ENCODE measurements at places on chromosomes 3 and 15.

- no peak for DNase-seq
Observed at GRCh38 chr3:14496351-14496750, 43.8 kb downstream of the GRIP2 start.

- no peak for DNase-seq
Observed at GRCh38 chr3:188869628-188870027, 302.1 kb upstream of the TPRG1 start.

GRCh38 chr15:63611177-63611576, 14.0 kb downstream of the FBXL22 start:
- DNase-seq, result no peak

- DNase-seq, result no peak
Observed at GRCh38 chr3:172905451-172905850, 154.9 kb downstream of the ECT2 start.

GRCh38 chr15:81407718-81408117, 33.7 kb upstream of the TMC3 start:
- DNase-seq, result no peak

- DNase-seq, result no peak
Observed at GRCh38 chr3:114175204-114175987, 3.5 kb downstream of the DRD3 start.

DNA sequence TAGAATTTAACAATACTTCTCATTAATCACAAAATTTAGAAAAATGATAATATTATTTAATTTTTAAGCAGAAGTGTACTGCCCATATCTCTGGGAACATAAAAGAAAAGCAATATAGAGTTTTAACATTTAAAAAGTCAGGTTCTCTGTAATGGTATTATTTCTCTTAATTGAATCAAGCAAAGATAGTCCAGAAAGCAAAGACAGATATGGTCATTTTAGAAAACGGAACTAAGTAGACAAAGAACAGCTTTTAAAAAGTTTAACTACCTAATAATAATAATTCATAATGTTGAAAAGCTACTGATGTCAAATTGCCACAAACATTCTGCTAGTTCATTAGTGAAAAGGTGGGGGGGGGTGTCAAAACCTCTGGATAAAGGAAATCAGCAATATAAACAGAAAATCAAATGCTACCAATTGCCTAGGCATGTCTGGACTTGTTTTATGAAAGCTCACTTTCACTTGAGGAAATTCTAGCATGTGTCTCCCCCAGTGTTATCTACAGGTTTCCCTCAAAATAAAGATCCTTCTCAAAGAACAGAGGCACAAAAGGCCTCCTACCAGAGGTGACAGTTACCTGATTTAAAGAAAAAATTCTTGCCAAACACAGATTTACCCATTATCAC, 1.7 kb downstream of the ZMAT3 start:
- DNase-seq, result no peak

GRCh38 chr15:72229076-72229946, 1.7 kb downstream of the PKM start:
- DNase-seq, result no peak

GRCh38 chr15:51846463-51847230, 17.2 kb downstream of the TMOD3 start:
- no peak for DNase-seq

GRCh38 chr3:78912259-78912658, 855.5 kb downstream of the ROBO1 start:
- no peak for DNase-seq

DNA sequence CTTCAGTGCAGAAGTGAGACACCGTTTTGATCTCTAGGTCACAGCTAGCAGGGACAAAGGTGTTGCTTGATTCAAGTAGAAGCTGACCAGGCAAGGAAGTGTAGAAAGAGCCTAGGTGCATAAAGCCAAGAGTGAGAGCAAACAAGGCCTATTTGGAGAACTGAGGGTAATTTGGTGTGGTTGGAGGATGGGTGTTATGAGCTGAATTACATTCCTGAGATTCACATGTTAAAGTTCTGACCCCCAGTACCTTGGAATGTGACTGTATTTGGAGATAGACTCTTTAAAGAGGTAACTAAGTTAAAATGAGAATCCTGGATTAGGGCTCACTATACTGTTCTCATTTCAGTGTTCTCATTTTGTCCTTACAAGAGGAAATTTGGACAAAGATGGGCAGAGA, 191.3 kb downstream of the ZMAT3 start:
- no peak for DNase-seq

DNA sequence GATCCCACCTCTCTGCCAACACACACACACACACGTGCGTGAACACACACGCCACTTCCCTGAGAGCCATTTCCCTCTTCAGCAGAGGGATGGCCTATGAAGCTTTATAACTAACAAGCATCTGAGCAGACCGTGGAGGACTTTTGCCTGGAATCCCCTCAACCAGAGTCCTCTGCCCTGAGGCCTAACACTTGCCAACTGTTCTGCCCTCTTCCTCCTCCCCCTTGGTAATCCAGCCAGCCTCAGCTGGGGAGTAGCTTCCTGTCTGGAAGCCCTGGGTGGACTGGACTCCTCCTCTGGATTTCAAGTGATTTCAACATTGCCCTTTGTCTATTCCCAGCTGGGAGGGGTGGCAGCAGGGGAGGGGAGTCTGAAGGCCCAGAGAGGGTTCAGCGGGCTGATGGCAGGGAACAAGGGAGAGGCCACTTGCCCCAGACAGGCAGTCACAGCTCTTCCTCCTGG, 68.4 kb upstream of the HACD2 start:
- no peak for DNase-seq

DNA sequence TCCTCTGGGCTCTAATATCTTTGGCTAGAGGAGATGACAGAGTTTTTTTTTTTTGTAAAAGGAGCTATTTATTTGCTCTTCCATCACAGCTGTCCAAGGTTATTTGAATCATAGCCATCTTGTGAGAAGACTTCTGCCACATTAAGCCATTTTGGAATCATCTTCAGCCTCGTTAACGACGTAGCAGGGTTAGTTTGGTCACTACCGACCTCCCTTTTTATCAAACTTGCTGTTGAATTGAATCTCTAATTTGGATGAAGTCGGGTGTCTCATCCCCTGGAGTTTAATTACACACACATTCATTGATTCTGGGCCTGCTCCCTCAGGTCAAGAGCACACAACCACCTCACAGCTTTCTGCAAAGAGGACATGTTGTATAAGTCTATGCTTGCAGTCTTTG, 238.7 kb downstream of the CPNE4 start:
- DNase-seq, result no peak

DNA sequence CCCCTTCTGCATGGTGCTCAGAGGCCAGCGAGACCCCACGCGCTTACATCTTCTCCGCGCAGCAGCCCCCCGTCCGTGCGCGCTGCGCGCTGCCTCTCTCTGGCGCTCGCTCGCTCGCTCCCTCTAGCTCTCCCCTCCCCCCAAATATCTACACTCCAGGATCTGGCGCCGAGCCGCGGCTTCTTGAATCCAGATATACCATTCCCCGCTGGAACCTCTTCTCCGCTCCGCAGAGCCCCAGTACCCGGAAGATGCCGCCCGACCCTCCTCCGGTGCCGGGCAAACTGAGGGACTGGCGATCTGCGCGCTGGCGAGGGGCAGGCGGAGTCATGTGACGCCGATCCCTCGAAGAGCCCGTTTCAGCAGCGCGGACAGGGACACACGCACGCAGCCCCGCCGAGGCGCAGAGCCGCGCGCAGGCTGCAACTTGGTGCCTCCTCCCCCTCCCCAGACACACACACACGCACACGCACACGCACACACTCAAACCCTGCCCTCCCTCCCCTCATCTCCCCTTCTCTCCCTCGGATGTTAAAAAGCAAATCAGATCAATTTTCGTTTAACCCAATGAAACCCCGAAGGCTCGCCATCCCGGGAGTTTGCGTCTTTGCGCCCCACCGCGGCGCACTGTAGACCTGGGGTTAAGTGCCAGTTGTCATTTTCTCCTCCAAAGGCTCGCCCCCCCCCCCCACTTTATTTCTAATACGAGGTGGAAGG, at the start of gene RASGRF1:
TSS of gene RASGRF1 (minus strand) at position 294 of the 717 bp plus-strand sequence. CDS start at position 12, 282 bp downstream.
- DNase-seq, result no peak

DNA sequence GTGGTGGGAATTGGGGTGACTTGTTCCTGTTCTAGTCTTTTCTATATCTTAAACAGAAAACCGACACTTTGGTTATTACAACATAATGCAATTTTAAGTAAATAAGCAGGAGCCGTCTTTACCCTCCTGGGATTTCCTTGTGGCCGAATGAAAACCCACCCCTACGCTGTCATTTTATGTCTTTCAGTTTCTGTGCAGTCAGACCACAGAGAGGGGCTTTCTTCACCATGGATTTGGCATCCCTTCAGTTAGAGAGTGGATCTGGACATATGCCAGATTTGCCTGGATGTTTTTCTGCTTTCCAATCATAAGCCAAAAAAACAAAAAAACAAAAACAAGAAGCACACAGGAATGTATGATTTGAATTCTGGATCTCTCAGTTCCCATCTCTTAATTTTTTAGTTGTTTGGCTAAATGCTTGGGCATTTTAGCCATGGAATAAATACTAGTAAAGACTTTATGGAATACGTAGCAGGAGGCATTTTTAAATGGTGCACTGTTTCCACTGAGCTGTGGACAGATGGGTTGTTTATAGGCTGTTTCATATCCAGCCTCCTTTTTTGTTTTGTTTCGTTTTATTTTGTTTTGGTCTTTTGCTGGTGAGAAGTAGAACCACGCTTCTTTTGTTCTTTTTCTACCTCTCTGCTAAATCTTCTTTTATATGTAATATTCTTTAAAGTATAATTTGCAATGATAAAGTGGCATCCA, 272.9 kb downstream of the FEZF2 start:
- no peak for DNase-seq

DNA sequence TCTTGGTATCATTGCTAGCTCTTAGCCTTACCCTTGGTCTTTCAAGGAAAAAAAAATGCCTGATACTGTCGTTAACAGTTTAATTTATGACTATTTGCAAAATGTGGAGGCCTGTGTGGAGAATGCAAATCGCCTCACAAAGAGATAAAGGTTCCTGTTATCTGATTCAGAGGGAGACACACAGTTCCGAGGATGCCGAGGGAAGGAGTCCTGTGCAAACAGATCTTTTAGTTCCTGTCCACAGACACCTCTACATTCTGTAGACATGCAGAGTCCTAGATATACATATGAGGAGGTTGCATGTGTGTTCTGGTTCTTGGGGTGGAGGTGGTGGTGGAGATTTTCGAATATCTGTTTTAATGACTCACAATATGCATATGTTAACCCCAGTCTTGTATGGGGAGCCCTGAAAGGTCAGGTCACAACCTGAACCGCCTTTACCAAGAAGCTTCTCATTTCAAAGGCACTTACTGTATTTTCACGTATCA, 5.7 kb downstream of the NR2F2 start:
- no peak for DNase-seq

DNA sequence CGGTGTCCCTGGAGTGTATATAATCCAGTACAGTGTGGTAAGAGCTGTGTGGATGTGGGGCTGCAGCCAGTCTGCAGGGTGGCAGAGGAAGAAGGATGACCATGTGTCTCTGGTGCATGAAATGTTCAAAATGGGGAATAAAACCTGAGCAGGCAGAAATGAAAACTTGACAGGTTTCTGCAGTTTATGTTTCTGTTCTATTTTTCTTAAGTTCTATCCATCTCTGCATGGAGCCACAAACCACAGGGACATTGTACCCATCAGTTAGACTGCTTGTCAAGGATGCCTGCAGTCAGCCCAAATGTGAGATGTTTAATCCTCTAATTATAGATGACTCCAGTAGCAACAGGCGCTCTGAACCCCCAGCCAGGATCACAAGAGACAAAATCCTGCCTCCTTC, 216.7 kb downstream of the IL20RB start:
- DNase-seq, result no peak

GRCh38 chr3:128385080-128385832, 81.4 kb downstream of the DNAJB8 start:
- no peak for DNase-seq

DNA sequence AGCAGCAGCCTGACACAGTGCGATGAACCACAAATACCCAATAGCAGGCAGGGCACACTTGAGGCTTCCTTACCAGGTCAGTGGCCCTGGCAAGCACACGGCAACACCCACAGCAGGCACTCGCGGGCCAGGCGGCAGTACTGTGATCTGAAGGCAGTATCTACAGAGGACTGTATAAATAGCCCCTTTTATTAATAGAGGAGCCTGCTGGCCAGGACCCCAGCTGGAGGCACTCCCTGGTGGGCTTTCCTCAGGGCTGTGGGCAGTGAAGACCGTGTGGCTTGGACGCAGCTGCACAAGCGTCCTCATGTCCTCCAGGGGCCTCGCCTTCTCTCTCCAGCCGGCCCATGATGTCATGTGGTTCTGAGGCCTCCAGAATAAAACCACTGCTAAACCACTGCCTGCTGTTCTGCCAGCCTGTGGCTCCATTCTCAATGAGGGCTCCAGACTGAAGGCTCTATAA, 44.1 kb downstream of the LRIG1 start:
- DNase-seq, result no peak

DNA sequence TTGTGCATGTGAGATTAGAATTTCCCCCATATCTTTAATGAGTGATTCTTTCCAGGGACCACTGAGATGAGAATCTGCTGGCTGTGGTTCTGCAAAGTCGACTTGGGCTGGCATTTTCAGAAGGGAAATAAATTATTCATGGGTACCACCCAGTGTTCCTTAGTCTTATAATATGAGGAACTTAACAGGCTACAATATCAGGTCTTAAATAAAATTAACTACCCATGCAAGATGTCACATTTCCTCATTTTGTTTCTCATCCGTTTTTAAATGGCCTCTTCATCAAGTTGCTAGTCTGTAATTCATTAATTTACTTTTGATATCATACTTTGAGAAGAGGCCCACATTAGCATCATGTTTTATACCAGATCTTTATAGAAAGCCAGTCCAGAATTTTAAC, 58.3 kb upstream of the SKOR1 start:
- DNase-seq, result no peak

- DNase-seq, result no peak
Observed at GRCh38 chr15:39362821-39363561, 217.9 kb upstream of the THBS1 start.

DNA sequence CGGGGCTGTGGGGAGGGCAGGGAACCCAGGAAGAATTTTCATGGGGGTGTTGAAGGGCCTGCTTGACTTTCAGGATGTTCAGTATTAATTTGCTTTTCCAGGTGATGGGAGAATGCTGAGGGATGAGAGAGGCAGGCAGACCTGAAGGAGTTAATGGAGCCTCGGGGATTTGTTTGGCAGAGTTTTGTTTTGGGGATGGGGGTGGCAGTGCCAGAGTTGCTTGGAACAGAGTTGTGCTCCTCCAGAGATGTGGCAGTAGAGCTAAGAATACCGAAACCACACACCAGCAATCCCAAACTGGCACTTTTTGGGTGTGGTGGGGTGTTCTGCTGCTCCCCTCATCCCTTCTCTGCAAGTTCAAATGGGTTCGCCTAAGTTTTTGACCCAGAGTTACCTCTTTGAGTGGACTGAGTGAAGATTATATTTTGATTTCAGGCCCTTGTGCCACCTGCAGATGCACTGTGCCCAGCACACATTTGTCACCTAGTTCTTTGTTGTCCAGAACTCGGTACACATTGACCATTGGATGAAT, 1.6 kb downstream of the BOC start:
- DNase-seq, result no peak

GRCh38 chr15:97410897-97411575, 549.5 kb upstream of the ARRDC4 start:
- no peak for DNase-seq

DNA sequence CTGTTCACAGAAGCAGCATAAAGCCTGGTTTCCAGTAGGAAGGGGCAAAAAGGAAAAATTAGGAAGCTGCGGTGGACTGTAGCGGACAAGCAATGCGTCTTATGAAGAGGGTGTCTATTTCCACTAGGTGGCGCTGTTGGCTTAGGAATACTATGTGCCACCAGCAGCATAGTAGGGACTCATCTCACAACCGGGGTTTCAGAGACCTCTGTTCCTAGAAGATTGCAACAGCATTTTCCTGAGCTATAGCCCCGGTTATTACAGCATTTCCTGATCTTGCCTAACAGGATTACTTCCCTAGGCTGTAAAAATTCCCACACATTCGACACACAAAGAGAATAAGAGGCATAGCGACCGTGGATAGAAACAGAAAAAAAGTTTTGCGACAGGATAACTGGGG, 683.0 kb downstream of the TBL1XR1 start:
- no peak for DNase-seq

Measured in stimulated activated CD8-positive, alpha-beta memory T cell treated with anti-CD3 and anti-CD28 coated beads, Interleukin-12 subunit alpha, Interleukin-12 subunit beta, amount 100 ng/mL, for 1 hour (primary cell).